ENCODE measurements at places on chromosomes 7 and 10. TPM values are rescaled to one million over a fixed set of nuclear protein-coding genes. Genes with fewer than 3 reads are reported as not detected.

GRCh38 chr10:133324198-133324792 lies 12.4 kb downstream of the CALY start:
- peak; percentile 72 for DNase-seq

DNA sequence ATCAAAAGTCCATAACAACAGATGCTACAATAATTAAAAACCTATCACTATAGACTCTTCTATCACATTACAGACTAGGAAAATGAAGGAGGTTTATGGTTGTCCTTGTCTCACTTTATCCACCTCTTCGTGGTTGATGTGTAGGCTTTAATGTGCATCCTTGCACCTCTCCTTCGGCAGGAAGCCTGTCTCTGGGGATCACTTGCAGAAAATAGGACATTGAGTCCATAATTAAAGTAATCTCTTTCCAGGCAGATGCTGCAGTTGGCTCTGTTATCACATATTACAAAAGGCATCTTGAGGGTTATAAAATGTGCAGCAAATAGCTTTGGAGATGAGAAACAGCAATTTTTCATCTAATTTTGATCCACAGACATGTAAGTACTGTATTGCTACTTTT lies 168.4 kb downstream of the RELN start:
- no peak for DNase-seq

Gene FXYD4
- total RNA-seq: not detected

GRCh38 chr7:135441791-135442190 lies 68.1 kb downstream of the CNOT4 start:
- DNase-seq: no peak

GRCh38 chr7:157117796-157118195 lies 20.9 kb upstream of the UBE3C start:
- no peak for DNase-seq

DNA sequence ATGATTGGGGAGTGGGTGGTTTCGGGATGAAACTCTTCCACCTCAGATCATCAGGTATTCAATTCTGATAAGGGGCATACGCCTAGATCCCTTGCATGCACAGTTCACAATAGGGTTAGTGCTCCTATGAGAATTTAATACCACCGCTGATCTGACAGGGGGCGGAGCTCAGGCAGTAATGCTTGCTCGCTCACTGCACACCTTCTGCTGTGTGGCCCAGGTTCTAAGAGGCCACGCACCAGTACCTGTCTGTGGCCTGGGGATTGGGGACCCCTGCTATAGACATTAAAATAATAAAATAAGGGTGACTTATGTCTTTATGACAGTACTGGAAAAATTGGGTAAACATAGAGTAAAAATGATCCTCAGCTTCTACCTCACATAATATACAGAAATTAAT lies 66.1 kb downstream of the SAMD9 start:
- DNase-seq: no peak

Gene WEE2
- total RNA-seq: not detected

- DNase-seq: no peak
Measured at GRCh38 chr7:80654887-80655340, 16.5 kb downstream of the CD36 start.

- no peak for DNase-seq
Measured at GRCh38 chr10:78933828-78934531, 134.8 kb upstream of the ZMIZ1 start.

Gene PLEKHS1
- not detected for total RNA-seq

- DNase-seq: no peak
Measured at GRCh38 chr10:109773288-109774120, 149.8 kb downstream of the XPNPEP1 start.

DNA sequence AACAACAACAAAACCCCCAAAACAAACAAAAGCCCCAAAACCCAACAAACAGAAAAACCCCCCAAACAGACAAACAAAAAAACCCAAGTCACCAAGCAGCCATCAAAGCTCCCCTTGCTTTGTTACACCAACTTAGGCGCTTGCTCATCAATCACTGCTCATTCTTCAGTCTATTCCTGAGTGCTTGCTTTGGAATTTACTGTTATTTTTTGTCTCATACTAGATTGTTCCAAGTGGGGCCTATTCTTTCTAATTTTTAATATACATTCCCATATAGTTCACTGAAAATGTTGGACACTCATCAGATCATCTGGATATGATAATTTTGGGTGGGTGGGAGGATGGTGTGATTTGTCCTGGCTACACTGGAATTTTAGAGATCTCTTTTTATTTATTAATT lies 126.0 kb upstream of the JCAD start:
- DNase-seq: no peak

DNA sequence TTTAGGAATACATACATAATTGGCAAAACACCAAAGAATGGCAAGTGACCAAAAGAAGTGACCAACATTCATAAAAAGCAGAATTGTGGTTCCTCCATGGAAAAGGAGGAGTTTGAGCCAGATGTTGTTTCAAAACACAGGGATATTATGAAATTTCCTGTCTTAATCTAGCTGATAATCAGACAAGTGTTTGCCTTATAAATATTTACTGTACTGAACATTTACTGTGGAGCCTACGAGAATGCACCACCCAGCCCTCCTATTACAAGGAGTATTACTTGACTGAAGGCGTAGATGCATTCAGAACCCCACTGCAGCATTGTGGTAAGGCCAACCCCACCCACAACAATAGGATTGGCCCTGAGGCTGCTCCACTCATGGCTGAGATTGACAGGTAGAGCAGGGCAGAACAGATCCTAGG lies 118.9 kb downstream of the AKR1D1 start:
- DNase-seq: no peak

Gene ZNF862
- 4.5 TPM for total RNA-seq

- DNase-seq: no peak
Measured at GRCh38 chr7:34123316-34123715, 218.0 kb downstream of the BMPER start.

GRCh38 chr7:87364246-87364645 lies 18.8 kb downstream of the CROT start:
- DNase-seq: no peak

DNA sequence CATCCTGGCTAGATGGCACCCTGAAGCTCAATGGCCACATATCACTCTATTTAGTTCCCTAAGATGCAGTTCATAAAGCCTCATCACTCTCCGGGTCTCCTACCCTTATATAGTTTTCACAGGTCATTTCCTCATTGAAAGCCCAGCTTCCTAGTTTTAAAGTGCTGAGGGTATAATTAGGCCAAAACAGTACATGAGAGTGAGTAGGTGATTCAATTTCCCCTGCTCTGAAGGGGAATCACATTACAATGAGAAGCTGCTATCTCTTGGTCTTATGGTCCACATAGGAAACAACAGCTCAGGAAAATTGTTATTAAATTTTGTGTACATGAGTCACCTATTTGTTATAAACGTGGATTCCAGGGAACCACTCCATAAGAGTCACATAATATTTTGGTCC lies 162.0 kb downstream of the SEMA3E start:
- no peak for DNase-seq

GRCh38 chr7:134031835-134032617 lies 95.1 kb upstream of the LRGUK start:
- no peak for DNase-seq
